Stimulated activated CD4-positive, alpha-beta T cell treated with anti-CD3 and anti-CD28 coated beads, TNF-alpha, amount 100 ng/mL, for 48 hours (primary cell): ENCODE measurements at places on chromosomes 4 and X.

DNA sequence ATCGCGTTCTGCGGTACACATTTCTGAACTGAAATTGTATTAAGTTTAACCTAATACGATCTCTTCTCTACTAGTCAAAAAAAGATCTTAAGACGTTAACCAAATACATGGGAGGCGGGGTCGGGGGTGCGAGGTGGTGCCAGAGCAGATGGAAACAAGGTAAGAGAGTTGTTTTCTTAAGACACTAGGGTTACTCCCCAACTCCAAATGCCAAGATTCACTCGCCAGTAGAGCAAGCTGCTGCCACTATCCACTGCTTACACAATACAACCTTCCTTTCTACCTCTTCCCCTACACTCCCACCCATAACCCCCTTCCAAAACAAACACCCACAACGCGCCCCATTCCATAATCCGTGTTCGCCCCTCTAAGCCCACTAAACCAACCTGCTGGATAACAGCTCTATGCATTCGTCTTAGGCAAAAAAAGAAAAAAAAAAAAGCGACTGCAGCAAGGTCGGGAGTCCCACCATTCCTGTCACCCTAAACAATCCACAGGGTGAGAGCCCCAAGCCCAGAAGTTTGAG lies 1.3 kb downstream of the LCORL start:
- DNase-seq: no peak

- no peak for DNase-seq
These were observed 24.9 kb upstream of the CLDN24 start for GRCh38 chr4:183347146-183347545.

DNA sequence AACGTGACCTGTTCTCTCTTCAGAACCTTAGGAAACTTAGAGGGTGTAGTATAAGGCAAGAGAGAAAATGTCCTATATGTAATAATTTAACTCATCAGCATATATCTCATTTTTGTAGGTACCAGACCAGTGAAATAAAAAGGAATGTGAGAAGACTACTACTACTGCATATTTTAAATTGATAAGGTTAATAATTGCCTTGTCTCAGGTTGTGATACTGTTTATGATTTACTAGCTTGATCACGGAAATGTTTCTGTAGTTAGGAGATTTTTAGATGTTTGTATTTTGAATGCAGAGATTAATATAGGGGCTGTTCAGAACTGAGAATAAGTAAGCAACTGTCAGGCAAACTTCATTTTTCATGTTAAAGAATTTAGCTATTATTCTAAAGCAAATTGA lies 1563.4 kb downstream of the C4orf33 start:
- DNase-seq: no peak

DNA sequence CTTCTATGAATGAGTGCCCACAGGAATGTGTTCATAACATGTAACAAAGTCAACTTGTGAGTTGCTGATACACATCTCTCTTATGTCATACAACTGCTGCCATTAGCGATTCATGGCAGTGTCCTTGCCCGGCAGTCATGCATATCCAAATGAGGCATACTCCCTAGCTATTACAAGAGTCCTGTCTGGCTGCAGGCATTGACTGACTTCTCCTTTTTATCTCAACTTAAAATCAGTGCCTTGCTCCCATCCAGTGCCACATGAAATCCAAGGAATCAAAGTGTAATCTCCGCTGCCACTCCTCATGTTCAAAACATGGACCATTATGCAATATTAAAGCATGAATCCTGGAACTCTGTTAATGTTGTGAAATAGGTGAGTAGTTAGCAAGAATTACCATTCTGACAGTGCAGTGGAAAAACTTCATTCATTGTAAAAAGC lies 348.9 kb upstream of the FTHL17 start:
- DNase-seq: no peak

GRCh38 chrX:10233696-10234095 lies 76.9 kb downstream of the CLCN4 start:
- DNase-seq: no peak

GRCh38 chrX:153061732-153062131 lies 5.5 kb downstream of the PNMA3 start:
- DNase-seq: no peak
